ENCODE measurements at places on chromosomes 16 and 17.

- no peak for DNase-seq
Measured at GRCh38 chr16:51051671-51052070, 99.4 kb downstream of the SALL1 start.

DNA sequence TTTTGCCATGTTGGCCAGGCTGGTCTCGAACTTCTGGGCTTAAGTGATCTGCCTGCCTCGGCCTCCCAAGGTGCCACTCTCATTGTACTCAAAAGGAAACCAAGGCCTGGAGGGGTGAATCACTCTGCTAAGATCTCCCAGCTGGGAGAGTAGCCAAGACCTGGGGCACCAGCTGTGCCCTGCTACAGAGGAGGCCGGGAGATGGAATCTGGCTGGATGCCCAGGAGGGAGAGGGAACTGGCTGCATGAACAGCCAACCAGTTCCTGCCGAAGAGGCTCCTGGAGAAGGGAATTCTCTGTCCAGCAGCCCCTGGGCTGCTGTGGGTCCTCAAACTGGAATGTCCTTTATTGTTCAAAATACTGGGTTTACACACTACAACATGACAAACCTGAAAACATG is 238.7 kb upstream of the CIBAR2 start:
- DNase-seq = peak; percentile 94

GRCh38 chr17:57136355-57136754 is 51.3 kb downstream of the AKAP1 start:
- DNase-seq = no peak

- no peak for DNase-seq
Measured at GRCh38 chr16:68848786-68849185, 5.5 kb downstream of the TANGO6 start.

DNA sequence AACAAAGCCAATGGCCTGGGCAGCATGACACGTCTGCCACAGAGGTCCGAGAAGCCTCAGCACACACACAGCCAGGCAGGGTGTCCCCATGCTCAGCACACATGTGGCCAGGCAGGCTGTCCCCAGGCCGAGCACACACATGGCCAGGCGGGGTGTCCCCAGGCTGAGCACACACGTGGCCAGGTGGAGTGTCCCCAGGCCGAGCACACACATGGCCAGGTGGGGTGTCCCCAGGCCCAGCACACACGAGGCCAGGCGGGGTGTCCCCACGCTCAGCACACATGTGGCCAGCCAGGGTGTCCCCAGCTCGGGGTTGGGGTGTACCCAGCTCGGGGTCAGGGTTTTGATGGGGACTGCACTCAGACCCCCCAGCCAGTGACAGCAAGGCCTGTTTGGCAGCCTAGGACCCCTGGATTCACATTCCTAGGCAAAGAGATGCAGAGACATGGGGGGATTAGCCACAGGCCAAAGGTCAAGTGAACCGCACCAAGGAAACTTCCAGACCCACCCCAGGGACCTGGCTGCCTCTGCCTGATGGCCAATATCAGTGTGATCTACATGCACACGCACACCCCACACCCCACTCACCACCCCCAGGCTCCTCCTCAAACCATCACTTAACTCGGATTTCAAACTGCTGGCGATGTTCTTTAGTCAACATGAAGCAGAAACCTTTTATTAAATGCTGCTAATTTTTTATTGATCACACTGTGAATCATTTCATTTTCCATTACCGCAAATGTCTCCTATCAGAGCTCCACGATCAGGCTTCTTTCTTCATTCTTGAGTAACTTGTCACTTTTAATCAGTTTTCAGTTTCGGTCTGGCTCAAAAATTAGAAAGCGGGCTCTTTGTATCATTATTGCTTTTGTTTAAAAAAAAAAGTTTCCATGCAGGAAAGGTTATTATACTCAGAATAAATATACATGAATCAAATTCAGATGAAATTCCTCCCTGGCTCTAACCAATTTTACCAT is 111.4 kb downstream of the ZNF423 start:
- no peak for DNase-seq
